Dorsolateral prefrontal cortex (tissue), 122 donors: ENCODE measurements at places on chromosomes 7 and 10. TPM values are rescaled to one million over a fixed set of nuclear protein-coding genes. Genes with fewer than 3 reads are reported as not detected.

The ADAMTS14 gene
- 0.42 TPM for total RNA-seq

The SH2D4B gene
- total RNA-seq = not detected

The ZNF107 gene
- 4.0 TPM for total RNA-seq

The LIPK gene
- total RNA-seq = not detected

DNA sequence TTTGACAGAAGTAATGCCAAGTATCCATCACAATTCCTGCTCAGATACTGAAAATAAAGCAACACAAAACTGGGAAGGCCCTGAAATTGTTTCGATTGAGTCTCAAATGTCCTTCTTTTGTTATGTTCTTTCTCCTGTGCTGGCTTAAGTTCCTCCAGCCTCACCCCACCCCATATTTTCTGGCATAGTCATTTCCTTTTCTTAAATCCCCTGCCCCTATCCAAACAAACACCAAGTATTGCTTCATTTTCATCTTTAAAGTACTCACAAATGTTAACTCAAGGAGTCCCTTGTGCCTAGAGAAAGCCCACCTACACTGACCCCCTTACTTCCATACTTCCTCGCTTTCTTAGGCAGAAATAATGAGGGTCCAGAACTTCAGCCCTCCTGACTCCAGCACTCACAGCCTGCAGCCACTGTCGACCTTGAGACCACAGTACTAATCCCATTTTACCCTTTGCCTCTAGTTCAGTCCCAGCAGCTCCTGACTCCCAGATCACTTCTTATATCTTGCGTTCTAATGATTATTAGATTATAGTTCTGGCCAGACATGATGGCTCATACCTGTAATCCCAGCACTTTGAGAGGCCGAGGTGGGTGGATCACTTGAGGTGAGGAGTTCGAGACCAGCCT, 73.2 kb upstream of the ST8SIA6 start:
- DNase-seq = no peak

DNA sequence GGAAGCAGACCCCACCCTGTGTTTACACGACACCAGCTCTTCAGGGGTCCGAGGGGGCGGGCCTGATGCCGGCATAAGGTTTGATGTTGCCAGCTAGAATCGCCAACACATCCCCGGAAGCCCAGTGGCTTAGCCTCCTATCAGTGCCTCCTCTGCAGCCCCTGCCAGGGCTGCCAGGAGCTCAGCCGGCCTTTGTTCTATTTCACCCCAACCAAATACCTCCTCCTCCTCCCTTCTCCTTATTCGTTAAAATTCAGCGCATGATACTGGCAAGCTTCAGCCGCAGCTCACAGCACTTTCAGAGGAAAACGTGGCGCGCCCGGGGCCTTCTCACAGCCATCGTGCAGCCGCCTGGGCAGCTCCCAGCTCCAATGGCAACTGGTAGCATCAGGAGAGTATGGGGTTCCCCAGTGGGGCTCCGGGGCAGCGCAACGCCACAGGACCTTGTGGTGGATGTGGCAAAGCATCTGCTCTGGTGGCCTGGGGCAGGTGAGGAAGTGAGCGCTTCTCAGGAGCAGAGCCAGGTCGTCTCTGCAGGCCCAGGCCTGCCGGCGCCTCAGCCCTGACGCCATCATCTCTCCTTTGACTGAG, 176.4 kb upstream of the RHEB start:
- DNase-seq = no peak

DNA sequence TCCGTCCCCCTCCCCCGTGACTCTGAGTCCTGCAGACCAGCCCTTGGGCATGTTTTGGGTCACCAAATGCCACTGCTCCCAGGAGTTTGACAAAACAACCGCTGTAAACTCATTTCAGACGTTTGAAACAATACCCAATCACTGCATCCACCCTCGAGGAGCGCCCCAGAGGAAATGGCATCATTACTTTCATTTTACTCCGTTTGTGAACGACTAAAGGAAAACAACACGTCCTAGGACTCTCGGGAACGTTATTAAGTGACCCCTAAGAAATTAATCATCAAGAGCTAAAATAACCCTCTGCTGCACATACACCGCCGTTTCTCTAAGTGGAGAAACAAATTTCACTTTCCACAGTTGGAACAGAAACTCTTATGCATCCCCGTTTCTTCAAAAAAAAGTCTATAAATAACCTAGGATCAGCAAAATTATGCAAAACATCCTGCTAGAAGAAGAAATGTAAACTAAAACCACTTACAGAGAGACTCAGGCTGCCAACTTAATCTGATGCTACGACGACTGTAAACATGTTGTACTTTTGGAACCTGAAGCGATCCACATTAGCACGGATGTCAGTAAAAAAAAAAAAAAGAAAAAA, 109.9 kb upstream of the EFCAB10 start:
- no peak for DNase-seq

- DNase-seq = no peak
These were observed 131.4 kb downstream of the ADAM12 start for GRCh38 chr10:126256864-126257263.

- DNase-seq = no peak
These were observed 156.8 kb downstream of the FZD1 start for GRCh38 chr7:91421018-91421417.
